ENCODE measurements at places on chromosomes 2 and 18.

DNA sequence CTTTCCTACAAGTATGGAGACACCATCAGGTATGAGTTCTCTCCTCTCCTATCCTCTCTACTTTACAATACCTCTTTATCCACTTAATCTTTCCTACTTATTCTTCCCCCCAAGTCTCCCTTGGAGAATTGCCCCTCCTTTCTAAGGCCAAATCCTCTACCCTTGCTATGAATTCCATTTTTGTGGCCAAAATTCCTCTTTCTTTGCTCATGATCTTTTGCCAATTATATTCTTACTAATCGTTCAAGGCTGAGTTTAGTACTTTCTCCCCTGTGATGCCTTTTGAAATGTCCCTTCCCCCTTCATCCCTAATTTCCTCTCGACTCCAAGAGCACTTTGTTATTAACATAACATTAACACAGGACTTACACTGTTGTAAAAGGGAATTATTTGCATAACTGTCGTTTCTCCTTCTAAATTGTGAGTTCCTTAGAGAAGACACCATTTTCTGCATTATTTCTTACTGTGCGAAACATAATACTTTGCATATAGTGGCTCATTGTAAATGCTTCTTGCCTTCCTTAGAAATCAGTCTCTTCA is 133.4 kb downstream of the KCTD1 start:
- no peak for DNase-seq

DNA sequence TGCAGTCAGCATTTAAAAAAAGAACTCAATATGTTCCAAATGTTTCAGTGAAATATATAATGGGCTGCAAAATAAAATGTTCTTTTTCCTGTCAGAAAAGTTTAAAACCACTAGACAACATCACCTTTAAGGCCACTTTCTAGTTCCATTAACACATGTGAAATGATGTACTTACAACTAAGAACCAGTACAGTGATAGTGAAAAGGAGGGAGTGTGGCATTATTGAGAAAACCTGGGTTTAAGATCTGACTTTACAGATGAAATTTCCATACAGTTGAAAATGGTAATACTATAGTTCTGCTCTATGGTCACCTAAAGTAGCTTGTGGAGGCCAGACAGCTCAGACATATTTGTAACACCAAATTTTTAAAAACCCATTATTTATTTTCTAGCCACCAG is 14.7 kb downstream of the MEX3C start:
- DNase-seq = no peak

- DNase-seq = no peak
These were observed 21.9 kb downstream of the NEMP2 start for GRCh38 chr2:190512539-190513095.

DNA sequence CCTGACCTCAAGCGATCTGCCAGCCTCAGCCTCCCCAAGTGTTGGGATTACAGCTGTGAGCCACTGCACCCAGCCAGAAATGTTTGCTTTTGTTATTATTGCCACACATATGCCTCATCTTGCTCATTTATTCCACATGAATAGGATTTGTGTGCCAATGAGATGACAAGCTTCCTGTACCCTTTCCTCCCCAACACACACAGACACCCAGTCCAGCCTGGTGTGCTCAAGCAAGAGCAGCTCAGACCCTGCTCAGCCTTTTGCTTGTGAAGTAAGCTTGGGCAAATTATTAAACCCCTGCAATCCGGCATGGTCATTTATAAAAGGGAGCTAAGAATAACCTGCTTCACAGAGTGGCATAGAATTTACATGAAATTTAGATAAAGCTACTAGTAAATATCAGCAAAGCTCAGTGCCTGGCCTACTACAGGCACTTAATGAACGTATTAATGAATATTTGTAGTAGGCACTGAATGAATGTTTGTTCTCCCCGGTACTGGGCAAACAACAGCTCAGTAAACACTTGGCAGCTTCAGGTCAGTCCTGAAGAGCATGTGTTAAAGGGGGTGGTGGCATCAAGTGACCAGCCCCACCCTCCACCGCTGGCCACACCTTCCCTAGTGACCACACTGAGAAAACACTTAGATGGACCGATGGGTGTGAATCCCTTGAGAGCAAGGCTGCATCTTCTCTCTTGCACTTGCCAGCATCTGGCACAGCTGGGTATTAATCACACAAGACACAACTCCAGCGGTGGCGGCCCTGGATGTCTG is 280.2 kb downstream of the SRBD1 start:
- DNase-seq = no peak

DNA sequence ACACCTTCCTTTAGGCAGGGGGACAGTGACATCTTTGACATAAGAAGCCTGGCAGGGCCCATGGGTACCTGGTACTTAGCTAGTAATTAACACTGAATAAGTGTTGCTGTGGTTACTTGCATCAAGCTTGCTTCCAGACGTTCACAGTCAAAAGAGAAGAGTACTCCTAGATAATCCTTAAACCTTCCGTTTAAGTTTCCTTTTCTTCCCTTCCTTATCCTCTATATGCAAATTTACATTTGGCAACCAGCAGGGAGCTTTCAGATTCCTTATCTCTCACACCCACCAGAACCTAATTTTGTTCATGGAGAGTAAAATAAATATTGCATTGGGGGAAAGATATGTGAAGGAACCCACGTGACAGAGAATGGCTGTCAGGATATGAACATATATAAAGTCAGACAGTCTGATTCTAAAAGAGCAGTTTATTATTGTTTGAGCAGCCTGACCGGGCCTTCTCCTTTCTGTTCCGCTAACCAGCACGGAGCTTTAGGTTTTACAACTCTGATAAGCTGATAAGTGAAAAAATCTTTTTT is 7.8 kb upstream of the RAB31 start:
- DNase-seq = no peak

DNA sequence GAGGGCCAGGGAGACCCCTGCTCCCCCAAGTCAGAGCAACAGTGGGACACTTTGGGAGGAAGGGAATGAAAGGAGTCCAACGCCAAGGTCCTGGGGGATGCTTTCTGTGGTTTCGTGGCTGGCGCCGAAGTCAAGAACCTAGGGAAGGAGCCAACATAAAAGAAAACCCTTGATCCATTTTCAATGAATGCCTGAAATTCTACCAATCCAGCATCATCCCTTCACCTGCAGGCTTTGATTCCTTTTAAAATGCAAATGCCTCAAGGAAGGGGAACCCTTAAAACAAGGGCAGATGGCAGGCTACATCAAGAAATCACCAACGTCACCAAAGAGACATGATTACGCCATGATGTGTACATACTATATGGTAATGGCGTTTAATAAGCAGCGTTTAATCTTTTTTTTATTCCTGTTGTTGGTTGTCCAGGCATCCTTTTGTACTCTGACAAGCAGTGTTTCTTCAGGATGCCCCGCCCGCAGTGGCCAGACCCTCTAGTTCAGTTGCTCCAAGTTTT is 123.3 kb upstream of the SLC1A4 start:
- no peak for DNase-seq

DNA sequence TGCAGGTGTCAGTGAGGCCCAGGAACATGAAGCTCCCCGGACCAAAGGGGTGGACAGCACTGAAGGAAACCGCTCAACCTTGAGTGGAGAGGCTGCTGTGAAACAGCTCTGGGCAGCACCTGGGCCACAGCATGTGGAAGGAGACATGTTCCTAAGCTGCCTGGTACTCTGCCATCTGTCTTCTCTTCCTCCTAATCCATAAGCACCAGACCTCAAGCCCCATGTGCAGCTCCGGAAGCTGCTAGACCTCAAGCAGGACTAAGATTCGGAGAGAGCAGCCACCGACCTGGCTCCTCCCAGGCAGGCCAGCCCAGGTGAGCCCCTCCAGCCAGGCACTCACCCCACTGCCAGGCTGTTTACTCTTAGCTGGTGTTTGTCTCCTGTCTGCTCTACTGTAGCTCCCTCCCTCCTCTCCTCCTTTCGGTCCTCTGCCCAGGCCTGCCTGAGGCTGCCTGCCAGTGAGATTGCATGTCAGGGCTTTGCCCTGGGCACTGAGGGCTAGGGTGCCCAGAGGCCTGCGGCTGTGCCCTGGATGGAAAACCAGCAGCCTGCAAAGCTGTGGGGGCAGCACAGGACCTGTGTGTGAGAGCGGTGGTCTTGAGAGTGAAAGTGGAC is 53.7 kb downstream of the BCL11A start:
- DNase-seq = no peak

- no peak for DNase-seq
These were observed 111.2 kb upstream of the FSHR start for GRCh38 chr2:49265471-49265870.

DNA sequence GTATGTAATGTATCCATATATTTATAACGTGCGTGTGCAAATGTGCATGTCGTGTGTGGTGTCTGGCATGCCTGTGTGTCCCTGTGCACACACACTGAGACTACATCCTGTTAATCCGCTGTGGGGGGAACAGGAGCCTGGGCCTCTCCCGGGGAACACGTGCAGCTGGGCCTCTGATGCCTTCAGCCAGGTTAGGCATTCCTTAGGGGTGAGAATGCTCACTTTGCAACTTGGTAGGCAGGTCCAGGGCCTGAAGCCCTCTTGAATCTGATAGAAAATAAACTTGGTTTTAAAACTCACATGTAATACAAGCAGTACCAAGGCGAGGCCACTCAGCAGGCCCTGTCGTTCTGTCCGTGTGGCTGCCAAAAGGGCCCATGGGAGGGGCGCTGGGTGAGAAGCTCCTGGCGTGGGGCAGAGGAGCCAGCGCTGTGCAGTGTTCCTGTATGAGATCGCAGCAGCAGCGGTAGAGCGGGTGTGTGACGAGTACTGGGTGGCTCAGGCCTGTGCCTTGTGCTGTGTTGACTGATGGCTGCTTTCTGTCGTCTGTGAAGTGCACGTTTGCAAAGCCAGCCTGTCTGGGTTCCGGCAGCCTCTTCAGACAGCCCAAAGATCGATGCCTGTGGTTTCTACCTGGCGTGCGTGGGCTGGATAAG is 16.2 kb downstream of the SALL3 start:
- DNase-seq = no peak

DNA sequence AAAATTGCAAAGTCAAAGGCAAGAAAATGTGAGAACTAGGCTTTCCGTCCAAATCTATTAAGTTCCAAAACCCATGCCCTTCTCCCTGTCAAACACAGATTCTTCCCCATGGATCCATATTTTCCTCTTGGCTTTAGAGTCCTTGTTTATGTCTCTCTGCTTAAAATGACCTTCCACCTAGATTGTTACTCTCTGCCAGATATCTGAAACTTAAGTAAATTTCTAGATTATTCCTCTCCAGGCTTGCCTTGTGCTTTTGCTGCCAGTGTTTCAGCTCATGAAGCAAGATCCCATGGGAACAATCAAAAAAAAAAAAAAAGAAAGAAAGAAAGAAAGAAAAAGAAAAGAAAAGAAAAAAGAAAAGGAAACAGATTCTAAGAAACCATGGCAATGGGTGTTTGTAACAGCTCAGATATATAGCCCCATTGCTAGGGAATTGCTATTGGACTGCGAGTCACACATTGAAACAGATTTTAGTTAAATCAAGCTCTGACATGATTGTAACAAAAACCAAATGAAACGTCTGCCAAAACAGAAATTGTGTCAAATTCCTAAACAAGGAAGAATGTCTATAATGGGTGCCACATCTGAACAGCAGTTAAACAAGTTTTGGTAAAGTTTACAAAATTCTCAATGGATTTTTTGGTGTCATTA is 660.7 kb upstream of the CNTNAP5 start:
- DNase-seq = no peak

DNA sequence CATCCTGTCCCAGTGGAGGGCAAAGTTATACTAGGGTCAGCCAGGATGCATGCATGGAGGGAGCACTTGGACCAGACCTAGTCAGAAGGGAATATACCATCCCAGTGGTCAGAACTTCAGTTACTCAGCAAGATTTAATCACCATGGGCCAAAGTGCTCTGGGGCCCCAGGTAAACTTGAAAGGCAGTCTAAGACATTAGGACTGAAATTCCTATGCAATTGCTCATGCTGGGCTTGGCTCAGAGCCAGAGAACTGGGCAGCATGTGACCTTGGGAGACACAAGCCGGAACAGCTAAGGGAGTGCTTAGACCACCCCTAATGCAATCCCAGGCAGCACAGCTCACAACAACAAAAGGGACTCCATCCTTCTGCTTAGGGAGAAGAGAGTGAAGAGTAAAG is 401.3 kb downstream of the KCNJ3 start:
- DNase-seq = no peak

DNA sequence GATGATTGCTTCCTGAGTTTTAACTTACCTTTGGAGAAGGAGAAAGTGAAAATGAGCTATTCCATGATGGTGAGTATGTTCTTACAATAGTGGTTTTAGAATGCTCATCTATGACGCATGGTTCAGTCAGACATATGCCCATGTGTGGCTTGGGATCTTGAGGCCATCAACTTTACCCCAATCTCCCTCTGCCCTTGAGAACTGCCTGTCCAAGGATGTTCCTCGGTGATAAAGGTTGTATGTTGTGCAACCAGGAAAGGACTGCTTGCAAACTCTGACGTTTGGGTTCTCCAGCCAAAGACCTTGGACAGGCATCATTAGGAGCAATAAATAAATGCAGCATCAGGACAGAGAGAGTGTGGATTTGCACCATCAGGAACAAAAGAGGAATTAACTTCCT is 165.0 kb downstream of the ZEB2 start:
- DNase-seq = no peak

DNA sequence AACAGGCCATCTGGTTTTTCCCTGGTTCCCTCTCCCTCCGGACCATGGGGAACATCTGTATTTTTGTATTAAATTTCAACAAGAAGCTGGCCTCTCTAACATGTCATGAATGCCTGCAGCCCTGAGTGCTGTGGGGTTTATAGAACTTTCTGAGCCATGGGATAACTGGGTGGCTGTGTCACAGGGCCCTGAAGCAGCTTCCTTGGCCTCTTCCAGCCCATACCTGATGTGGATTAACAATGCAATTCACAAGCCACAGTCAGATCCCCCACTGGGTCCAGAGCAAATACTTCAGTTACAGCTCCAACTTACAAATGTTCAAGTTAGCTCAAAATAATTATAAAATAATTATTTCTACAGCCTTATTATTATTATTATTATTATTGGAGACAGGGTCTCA is 307.8 kb upstream of the CELF4 start:
- DNase-seq = no peak

DNA sequence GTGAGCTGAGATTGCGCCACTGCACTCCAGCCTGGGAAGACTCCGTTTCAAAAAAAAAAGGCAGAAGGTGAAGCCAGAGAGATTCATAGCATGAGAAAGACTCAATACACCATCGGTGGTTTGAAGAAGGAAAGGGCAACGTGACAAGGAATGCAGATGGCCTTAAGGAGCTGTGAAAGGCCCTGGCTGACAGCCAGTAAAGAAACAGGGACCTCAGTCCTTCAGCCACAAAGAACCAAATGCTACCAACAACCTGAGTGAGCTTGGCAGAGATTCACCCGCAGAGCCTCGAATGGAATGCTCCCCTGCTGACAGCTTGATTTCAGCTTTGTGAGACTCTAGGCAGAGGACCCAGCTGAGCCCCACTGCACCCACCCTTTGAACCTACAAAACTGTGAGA is 154.9 kb upstream of the NDUFV2 start:
- no peak for DNase-seq

- DNase-seq = peak; percentile 39
These were observed 5.8 kb downstream of the IL37 start for GRCh38 chr2:112916625-112917247.

DNA sequence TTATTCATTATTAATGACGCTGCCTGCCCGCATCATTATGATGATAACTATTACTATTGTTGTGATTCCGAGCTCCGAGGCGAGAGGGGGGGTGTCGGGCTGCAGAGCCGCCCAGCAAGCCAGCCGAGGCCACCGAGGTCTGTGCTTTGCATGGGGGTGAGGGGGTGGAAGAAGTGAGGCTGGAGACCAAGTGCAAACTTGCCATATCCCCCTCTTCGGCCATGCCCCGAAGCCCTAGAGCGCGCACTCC is 3.6 kb downstream of the BCL11A start:
- DNase-seq = no peak
